Activated effector memory CD4-positive, alpha-beta T cell treated with Interleukin-2 at 50 U/mL for 16 hours (primary cell): ENCODE measurements at places on chromosomes 1 and 21.

DNA sequence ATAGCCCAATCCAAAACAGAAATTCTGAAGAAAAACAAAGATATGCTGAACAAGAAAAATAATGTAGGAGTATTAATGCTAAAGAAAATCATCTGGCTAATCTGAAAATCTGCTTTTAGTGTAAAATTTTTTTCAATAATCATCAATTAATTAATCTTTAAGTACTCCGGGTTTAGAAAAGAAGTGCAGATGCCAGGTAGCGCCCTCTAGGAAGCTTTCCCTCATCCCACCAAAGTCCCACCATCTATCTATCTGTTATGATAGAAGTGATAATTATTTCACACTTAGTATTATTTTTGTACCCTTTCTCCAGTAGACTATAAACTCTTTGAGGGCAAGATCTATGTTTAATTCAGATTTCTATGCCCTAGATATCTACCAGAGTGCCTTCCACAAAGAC is 240.3 kb downstream of the AKT3 start:
- no peak for DNase-seq

- no peak for DNase-seq
These were observed 35.6 kb downstream of the GPA33 start for GRCh38 chr1:167054531-167054930.

GRCh38 chr1:247224822-247225221 is 31.1 kb upstream of the VN1R5 start:
- no peak for DNase-seq

- no peak for DNase-seq
These were observed 11.2 kb upstream of the RNF223 start for GRCh38 chr1:1085171-1085841.

DNA sequence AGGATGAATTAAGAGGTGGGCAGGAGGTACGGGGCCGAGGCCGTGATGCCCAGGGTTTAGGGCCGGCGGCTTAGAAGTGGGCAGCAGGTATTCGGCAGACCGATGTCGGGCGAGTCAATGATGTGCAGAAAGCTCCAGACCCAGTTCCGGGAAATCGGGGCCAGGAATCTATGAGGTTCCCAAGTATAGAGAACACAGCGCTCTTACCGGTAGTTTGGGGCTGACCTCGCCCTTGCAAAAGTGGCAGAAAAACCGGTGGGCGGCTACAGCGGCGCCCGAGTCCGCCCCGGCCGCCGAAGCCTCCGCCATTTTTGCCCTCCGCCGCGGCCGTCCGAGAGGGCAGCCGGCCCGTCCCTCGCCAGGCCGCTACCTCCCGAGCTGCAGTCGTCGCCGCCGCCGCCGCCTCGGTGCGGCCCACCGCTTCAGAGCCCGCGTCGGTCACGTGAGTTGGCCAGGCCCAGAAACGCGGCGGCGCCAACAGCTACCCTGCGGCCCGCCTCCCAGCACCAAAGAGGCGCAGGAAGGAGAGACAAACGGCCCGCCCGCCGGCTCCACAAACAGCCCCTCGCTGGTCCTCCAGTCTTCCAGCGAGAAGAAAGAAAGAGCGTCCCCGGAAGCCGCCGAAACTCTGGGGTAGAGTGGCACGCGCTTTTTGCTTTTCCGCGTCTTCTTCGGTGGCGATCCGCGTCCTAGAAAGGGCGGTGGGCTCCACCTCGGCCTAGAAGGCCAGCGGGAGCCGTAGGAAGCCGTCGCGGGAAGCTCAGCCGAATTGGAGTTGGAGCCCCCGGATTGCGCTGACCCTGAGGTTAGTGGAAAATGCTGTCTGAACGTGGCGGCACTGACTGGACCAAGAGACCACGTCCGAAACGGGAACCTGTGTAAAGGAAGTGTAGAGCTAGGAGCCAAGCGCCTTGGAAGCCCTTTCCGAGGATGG is at the start of the genes POLR3C and RNF115:
POLR3C (plus strand) TSS at position 636 of the 934 bp plus-strand sequence. CDS start 1,577 bp downstream, outside the sequence.
RNF115 (minus strand) TSS at position 531 of the 934 bp plus-strand sequence; CDS start at position 309, 222 bp downstream.
- DNase-seq: peak; percentile 84

DNA sequence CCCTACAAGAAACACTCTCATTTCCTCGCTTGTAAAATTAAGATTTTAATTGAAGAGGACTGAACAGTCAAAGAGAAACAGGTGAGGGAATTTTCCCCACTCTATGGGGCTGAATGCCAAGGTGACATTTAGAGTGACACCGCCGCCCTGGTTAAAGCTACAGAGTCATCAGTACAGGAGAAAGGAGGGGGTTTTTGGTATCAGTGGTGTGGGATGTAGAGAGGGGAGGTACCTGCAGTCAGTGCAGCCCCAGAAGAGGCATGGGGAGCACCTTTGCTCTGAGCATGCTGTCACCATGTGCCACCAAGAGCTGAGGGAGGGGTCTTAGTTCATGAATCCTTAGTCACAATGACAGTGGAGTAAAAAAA is 2.8 kb downstream of the DIRAS3 start:
- DNase-seq: no peak

- DNase-seq: no peak
These were observed 64.4 kb downstream of the HSPA13 start for GRCh38 chr21:14318578-14318977.

DNA sequence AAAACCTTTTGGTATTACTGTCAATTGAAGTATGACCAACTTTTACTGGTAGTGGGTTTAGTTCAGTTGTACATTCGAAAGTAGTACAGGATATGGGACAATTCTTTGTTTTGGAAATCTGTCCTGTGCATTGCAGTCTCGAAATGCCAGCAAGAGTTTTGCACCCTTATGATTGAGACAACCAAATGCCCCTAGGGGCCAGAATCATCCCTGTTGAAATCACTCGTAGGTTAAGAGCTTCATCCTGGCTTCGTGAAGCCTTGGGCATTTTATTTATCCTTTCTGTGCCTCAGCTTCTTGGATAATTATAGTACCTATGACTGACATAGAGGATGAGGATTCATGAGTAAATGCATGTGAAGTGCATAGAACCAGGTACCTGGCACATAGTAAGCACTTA is 2.4 kb upstream of the GOLT1A start:
- DNase-seq: no peak
